Stimulated activated CD4-positive, alpha-beta T cell treated with anti-CD3 and anti-CD28 coated beads, TNF-alpha, amount 100 ng/mL, for 1 hour (primary cell): ENCODE measurements at places on chromosomes 3 and 15.

DNA sequence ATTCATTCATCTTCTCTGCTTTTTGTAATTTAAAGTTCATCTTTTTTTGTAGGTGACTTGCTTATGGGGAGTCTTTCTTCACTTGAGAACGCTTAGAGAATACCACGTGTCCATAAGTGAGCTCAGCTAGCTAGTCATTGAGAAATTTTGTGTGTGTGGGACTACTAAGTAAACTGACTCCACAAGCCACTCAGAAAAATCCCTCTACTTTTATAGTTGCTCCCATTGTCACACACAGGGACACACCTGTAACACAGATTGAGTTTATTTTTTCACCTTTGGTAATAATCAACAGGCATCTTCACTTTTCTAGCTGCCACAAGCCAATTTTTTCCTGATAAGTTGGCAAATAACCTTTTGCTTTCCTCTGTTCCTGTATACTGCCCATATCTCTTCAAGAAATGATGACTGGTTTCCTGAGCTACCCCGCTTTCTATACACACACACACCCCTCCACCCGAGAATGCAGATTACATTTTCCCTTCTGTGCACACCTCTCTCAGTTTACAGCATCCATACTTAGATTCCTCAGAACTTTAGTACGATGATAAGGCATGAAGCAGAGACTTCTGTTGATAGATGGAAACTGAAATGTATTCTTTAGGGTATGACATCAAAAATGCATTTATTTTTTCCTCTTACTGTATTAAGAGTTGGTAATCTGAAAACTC, 4.6 kb downstream of the TSC22D2 start:
- DNase-seq, result peak; percentile 0

DNA sequence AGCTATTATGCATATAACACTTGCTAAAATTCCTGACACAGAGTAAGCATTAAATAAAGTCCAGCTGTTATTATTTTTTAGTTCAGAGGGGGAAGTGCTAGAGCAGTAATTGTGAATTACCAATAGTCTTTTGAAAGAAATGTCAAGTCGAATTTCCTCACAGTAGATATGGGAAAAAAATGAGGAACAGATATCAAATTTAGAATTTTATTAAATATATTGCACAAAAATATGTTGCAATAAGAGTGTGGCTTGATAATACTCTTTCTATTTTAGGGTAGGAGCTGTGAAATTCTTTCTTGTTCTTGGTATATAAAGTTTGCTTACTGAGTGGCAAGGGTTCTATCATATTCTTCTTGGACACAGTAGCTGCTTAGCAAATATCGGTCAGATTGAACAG, 181.3 kb downstream of the NFKBIZ start:
- DNase-seq, result no peak

- no peak for DNase-seq
These were observed 30.9 kb downstream of the ITPR1 start for GRCh38 chr3:4523710-4524698.

- no peak for DNase-seq
These were observed 8.1 kb downstream of the CAV3 start for GRCh38 chr3:8741581-8742261.
